ENCODE measurements at places on chromosomes 4 and X. TPM values are rescaled to one million over a fixed set of nuclear protein-coding genes. Genes with fewer than 3 reads are reported as not detected.

The BMP3 gene
- total RNA-seq, result 3.9 TPM

DNA sequence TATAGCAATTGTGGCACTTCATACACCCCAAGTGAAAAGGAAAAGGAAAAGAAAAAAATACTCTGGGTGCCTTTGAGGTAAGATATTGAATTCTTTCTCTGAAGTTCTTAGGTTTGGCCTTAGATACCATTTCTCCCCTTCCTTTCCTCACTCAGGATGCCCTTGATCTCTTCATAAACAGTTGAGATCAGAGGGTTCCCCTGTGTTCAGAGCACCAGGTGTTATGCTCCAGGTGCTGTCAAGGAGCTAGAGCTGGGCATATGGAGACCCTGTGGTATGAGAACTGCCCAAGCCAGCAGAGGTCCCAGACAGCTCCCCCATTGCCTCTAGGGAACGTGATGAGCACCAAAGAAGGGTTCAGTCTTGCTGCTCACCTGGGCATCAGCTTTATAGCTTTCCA, 17.1 kb upstream of the CD40LG start:
- H3K27me3 ChIP-seq, result no peaks in the 10 kb centered on the region
- no peaks in the 10 kb centered on the region for H3K36me3 ChIP-seq

- H3K4me1 ChIP-seq, result peaks cover 5% of the 10 kb centered on the region
- H3K4me3 ChIP-seq, result peak overlapping the region; percentile 71
- peak; percentile 27 for DNase-seq
Observed at GRCh38 chr4:124711471-124712371, 811 bp downstream of the ANKRD50 start.

- no peak overlapping the region for H3K4me3 ChIP-seq
- H3K36me3 ChIP-seq, result no peaks in the 10 kb centered on the region
- no peak overlapping the region for H3K27ac ChIP-seq
- DNase-seq, result no peak
Observed at GRCh38 chr4:100269446-100269845, 79.2 kb upstream of the DDIT4L start.

The DSPP gene
- total RNA-seq, result not detected

DNA sequence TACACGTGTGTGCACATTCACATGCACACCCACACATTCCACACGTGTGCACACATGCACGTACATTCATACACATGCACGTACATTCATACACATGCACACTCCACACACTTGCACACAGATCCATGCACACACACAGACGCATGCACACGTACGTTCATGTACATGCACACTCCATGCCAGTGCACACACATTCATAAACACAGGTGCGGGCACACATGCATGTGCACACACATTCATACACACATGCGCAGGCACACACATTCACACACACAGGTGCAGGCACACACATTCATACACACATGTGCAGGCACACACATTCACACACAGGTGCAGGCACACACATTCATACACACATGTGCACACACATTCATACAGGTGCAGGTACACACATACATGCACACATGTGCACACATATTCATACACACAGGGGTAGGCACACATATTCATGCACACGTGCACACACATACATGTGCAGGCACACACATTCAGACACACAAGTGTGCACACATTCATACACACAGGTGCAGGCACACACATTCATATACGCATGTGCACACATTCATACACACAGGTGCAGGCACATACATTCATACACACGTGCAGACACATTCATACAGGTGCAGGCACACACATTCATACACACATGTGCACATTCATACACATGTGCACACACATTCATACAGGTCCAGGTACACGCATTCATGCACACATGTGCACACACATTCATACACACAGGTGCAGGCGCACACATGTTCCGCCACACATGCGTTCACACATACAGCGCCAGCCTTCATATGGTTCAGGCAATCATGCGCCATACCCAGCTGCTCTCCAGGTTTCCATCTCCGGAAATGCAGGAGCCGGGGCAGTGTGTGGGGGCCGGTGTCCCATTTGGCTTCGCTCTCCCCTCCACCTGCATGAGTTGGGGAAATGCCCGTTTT, 124.8 kb downstream of the HMX1 start:
- no peaks in the 10 kb centered on the region for H3K27me3 ChIP-seq
- H3K36me3 ChIP-seq, result no peaks in the 10 kb centered on the region
- no peak overlapping the region for H3K27ac ChIP-seq
